ENCODE measurements at places on chromosomes 7 and 10.

GRCh38 chr10:63265222-63265617 is 132.1 kb downstream of the NRBF2 start:
- peak; percentile 24 for DNase-seq

DNA sequence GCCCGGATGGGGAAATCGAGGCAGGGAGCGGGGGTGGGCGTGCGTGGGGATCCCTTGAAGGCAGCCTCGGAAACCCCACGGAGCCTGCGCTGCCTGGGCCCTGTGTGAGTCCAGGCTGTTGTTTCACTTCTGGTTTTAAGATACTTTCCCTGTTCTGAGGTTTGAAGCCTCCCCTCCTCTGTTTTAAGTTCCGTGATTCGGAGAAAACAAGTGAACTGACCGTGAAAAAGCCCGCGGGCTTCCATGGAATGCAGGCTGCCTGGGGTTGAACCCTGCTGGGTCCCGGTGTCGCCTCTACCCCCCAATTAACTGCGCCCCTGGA is 401 bp downstream of the LRRC27 start:
- DNase-seq = peak; percentile 15

DNA sequence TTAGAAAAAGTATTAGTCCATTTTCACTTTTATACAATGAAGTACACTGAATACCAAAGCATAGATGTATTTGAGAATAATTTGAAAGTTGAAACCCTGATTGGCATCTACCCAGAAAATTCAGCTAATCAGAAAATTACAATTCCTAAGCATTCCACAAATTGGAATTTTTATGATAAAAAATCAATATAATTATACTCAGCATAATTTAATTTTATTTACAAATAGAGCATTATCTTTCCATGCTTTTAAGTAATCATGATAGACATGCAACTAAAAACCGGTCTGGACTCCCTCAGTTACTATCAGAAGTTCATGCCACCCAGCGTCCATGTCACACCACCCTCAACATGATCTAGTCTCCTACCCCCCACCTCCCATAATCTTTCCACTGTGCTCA is 50.4 kb downstream of the ARL4A start:
- no peak for DNase-seq

DNA sequence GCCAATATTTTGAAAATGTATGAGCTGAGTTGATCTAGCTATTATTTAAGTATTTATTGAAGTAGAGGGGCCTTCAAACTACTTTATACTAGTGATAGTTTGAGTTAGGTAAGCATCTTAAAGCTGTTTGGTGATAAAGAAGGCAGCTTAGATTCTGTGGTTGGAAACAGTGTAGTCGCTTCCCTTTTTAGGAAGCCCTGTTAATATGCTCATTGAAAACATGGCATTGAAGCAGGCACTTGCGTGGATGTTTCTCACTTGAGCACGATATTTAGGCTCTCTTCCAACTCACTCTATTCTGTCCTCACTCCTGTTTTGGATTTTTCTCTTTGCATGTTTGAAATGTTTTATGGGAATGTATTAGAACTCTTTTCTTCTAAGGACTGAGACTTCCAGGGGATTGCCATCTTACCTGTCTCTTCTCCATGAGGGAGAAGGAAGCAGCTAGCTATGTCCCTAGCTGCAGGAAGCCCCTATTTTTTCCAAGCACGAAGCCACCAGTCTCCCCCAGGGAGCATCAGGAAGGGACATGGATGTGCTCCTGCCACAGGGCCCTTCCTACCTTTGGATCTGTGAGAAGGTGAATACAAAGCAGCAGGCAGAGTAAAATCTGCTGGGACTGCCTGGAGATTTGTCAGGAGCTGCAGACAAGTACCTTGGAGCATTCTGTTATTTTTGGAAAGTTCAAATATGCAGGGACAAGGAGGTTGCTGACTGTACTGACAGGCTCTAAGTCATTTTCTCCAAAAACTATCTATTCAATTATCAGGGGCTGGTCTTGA is 22.0 kb upstream of the BMPR1A start:
- DNase-seq = no peak

- DNase-seq = no peak
These were observed 580 bp downstream of the EEPD1 start for GRCh38 chr7:36153571-36154097.

GRCh38 chr7:5546626-5547025 is 123.0 kb upstream of the TNRC18 start:
- no peak for DNase-seq

GRCh38 chr7:41189866-41190265 is 513.0 kb downstream of the INHBA start:
- peak; percentile 67 for DNase-seq

- DNase-seq = no peak
These were observed 146.4 kb upstream of the TMEM106B start for GRCh38 chr7:12064586-12065127.

- DNase-seq = no peak
These were observed 221.3 kb downstream of the SKIDA1 start for GRCh38 chr10:21304198-21304597.

- DNase-seq = no peak
These were observed 1.2 kb downstream of the ING3 start for GRCh38 chr7:120951826-120952225.

- peak; percentile 21 for DNase-seq
These were observed 306.1 kb downstream of the DGKB start for GRCh38 chr7:14596421-14596820.

- DNase-seq = peak; percentile 67
These were observed 20.0 kb downstream of the UNC5B start for GRCh38 chr10:71232089-71232998.

DNA sequence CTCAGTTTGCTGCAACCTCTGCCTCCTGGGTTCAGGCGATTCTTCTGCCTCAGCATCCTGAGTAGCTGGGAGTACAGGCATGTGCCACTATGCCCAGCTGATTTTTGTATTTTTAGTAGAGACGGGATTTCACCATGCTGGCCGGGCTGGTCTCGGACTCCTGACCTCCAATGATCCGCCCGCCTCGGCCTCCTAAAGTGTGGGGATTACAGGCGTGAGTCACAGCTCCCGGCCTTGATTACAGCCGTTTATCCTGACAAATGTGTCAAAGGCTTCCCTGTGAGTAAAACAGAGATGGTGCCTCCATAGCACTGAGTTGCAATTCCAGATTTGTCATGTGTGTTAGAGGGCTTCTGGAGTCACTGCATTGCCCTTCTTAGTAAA is 273.7 kb downstream of the CCDC3 start:
- no peak for DNase-seq

- DNase-seq = peak; percentile 92
These were observed 242.7 kb upstream of the SEMA3C start for GRCh38 chr7:81161451-81162075.

GRCh38 chr7:107446988-107447387 is 22.9 kb upstream of the GPR22 start:
- DNase-seq = no peak

GRCh38 chr10:72264536-72264935 is 9.2 kb upstream of the DDIT4 start:
- no peak for DNase-seq

GRCh38 chr7:34776748-34777358 is 118.8 kb downstream of the NPSR1 start:
- no peak for DNase-seq

- DNase-seq = no peak
These were observed 869.4 kb upstream of the PHF14 start for GRCh38 chr7:10104292-10104691.

DNA sequence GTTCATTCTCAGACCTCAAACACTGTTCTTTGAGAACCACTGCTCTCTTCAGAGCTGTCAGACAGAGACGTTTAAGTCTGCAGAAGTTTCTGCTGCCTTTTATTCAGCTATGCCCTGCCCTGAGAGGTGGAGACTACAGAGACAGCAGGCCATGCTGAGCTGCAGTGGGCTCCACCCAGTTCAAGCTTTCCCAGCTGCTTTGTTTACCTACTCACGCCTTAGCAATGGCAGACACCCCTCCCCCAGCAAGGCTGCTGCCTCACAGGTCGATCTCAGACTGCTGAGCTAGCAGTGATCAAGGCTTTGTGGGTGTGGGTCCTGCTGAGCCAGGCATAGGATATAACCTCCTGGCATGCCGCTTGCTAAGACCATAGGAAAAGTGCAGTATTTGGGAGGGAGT is 80.5 kb upstream of the CYP2C9 start:
- no peak for DNase-seq

DNA sequence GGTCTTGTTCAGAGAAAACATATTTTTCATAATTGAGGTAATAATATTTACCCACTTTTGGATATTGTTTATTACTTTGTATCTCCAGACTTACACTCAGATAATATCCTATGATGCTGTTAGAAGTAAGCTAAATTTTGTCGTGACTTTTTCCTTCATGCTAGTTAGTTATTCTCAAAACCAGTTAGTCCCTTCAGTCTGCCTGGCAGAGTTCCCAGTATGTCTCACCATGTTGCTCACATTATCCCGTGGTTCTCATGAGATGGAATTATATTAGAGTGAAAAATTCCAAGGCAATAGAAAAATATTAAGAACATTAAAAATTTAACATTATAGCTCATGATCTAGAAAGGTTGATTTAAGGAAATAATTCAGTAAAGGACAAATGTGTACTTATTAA is 81.5 kb upstream of the SMIM30 start:
- DNase-seq = no peak

DNA sequence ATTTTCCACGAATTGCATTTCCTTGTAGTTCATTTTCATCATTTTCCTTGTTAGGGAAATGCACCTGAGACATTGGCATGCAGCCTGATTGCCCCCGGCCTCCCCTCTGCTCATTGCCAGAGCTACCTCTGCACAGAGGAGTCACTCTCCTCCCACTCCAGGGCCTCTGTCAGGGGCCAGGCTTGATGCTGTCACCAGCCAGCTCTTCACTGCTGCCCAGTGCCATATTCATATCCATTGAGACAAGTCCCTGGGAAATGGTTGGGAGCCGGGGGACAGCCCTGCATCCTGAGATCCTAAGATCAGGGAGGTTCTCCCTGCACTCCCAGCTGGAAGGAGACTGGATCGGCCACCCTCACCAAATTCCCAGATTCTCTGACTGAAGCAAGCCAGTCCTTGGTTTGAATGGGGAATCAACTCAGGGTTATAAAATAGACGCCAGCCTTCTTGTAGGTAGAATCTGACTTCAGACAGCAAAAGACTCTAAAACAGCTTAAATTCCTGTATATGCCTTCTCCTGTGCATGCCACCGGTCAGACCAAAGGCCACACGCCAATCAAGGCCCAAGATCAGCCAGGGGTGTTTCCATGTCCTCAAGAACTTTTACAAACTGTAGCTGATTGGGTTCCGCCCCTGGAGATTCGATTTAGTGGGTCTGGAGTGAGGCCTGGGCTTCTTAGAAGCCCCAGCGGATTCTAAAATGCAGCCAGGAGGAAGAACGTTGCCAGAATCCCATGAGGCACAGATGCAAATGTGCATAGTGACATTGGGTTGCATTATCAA is 86.5 kb downstream of the PARP12 start:
- no peak for DNase-seq

DNA sequence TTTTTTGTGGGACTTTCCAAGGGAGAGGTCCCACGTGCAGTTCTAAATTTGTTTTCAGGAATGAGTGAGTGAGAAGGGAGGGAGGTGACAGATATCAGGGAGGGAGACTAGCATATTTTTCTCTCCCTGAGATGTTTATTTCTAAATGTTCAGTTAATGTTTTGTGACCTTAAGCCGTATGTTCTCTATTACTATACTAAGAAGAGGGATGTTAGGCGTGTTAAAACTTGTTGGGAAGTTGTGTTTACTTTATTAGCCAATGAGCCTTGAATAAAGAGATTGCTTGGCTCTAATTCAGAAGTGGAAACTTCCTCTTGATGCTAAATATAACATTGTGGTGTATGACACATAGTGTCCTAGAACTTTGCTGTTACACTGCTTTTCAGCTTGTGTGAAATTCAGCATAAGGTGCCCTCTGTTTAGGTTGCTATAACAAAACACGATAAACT is 37.3 kb downstream of the DNAH11 start:
- peak; percentile 52 for DNase-seq

GRCh38 chr7:47763063-47763974 is 181.4 kb upstream of the TNS3 start:
- peak; percentile 86 for DNase-seq

DNA sequence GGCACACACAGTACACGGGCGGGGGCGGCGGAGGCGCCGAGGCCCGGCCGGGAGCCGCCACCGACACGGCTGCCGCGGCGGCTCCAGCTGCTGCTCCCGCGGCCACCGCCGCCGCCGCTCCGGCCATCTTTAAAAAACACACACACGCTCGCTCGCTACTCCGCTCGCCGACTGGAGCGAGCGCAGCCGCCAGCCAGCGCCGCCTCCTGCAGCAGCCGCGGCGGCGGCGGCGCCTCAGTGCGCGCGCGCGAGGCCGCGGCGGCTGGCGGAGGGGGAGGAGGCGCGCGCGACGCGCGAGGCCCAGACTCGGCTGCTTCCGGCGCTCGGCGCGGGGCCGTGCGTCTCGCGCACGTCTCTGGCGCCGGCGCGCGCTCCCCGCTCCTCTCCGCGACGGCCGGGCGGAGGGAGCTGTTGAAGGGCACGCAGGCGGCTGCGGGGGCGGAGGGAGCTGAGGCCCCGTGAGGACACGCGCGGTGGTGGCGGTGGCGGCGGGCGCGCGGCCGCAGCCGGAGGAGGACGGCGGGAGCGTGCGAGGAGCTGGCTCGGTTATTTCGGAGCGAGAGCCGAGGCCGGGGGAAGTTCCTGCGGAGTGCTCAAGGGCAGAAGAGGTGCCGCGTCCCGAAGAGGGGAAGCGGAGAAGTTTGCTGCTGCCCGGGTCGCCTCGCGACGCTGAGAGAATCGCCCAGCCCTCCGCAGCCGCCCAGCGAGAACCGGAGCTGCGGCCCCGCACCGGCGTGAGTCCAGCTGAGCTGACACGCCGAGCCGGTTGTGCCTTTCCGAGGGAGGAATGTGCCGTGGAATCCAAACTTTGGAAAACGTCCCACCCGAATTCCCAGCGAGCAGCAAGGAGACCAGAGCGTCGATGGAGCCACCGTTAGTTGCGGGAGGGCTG is at the start of gene KDM7A:
Gene KDM7A (minus strand): TSS at position 173 of the 892 bp plus-strand sequence. CDS start 46 bp downstream, at position 127.
- peak; percentile 94 for DNase-seq

GRCh38 chr7:1651031-1651446 is 19.0 kb upstream of the ELFN1 start:
- DNase-seq = no peak

- no peak for DNase-seq
These were observed 1.5 kb upstream of the MUC3A start for GRCh38 chr7:100947792-100948191.

DNA sequence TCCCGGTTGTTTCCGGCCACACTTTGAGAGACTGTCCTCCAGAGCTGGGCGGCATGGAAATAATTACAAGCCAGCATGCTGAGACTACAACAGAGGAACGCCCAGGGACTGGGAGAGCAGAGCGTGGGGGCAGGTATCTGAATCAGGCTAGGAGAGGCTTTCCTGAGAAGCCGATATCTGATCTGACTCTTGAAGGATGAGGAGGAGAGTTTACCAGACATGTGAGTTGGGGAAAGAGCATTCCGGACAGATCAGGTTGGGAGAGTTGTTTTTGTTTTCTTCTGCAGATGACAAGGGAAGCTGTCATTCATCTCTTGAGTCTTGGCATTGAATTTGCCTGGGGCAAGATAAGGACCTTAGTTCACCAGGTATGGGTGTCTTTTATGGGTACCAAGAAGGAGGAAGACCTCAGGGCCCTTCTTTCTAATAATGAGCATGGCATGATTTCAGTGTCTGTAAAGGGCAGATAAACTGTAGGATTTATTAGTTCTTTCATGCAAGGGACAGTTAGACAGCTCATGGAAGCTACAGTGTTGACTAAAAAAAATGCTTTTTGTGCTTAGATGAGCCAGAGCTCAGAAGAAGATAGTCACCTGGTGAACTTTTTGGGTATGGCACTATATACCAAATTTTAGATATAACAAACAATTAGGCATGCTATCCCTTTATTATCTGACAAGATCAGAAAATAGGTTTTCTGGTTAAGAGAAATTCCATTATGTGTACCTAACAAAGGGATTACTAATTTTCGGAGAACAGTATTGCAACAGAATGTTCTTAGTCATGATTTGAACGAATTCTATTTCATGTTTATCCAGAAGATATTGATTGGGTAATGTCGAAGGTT is 36.2 kb downstream of the WBP1L start:
- DNase-seq = no peak

All from AG08395 (cell line).